ENCODE measurements at places on chromosomes 6 and 20. TPM values are rescaled to one million over a fixed set of nuclear protein-coding genes. Genes with fewer than 3 reads are reported as not detected.
A peak's percentile ranks its signal among the peaks of the same experiment; 100 is the strongest.

DNA sequence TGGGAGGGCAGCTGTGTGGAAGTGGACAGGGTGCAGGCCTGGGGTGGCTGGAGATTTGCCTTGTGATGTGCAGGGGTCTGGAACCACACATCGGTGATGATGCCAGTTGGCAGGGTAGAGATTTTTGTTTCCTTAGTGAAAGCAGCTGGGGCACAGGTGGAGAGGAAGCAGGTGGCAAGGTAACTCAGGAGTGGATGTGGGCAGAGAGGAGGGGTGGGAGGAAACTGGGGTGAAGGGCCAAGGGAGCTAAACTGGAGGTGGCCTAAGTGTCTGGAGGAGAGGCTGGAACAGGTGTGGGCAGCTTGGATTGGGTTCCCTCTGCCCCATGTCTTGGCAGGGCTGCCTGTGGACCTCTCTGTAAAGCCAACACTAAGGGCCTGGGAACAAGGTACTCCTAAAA lies 4.7 kb upstream of the SCUBE3 start:
- no peak for DNase-seq
- no peaks in the 10 kb centered on the region for H3K36me3 ChIP-seq
- H3K27ac ChIP-seq: no peak overlapping the region
- H3K27me3 ChIP-seq: peaks cover 56% of the 10 kb centered on the region

DNA sequence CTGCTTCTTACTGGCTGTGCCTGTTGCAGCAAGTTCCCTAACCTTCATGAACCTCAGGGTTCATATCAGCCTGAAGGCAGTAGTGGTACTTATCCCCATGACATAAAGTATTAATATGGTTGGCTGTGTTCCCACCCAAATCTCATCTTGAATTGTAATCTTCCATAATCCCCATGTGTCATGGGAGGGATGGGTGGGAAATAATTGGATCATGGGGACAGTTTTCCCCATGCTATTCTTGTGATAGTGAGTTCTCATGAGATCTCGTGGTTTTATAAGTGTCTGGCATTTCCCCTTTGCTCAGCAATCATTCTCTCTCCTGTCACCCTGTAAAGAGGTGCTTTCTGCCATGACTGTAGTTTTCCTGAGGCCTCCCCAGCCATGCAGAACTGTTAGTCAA lies 61.8 kb downstream of the FAM229B start:
- no peak overlapping the region for H3K4me3 ChIP-seq
- no peaks in the 10 kb centered on the region for H3K36me3 ChIP-seq
- H3K27me3 ChIP-seq: no peaks in the 10 kb centered on the region
- no peak for DNase-seq
- H3K4me1 ChIP-seq: no peaks in the 10 kb centered on the region

CDKN1A gene
- total RNA-seq: 246 TPM

GRCh38 chr6:6758915-6759654 lies 170.6 kb downstream of the LY86 start:
- no peaks in the 10 kb centered on the region for H3K36me3 ChIP-seq
- no peaks in the 10 kb centered on the region for H3K27me3 ChIP-seq
- peak; percentile 77 for DNase-seq
- no peak overlapping the region for H3K4me3 ChIP-seq
- H3K27ac ChIP-seq: peak overlapping the region; percentile 55

DNA sequence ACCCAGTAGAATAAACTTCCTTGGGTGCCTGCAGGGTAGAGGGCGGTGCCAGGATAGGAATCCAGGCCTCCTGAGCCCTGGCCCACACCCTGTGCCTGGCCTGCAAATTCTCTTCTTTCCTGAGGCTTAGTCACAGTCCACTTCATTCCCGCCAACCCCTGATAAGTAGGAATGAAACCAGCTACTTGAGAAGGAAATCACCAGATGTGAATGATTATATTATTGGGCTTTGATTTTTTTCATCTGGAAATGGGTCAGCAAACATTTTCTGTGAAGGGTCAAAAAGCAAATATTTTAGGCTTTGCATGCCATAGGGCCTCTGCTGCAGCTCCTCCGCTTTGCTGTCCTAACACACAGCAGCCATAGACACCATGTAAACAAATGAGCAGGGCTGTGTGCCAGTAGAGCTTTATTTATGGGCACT lies 50.2 kb downstream of the STK35 start:
- no peaks in the 10 kb centered on the region for H3K27me3 ChIP-seq
- H3K4me1 ChIP-seq: peaks cover 15% of the 10 kb centered on the region
- no peaks in the 10 kb centered on the region for H3K36me3 ChIP-seq
- DNase-seq: peak; percentile 29
- H3K27ac ChIP-seq: peak overlapping the region; percentile 16

SLC16A10 gene
- 42.2 TPM for total RNA-seq

UNC5CL gene
- total RNA-seq: 38.1 TPM

DNA sequence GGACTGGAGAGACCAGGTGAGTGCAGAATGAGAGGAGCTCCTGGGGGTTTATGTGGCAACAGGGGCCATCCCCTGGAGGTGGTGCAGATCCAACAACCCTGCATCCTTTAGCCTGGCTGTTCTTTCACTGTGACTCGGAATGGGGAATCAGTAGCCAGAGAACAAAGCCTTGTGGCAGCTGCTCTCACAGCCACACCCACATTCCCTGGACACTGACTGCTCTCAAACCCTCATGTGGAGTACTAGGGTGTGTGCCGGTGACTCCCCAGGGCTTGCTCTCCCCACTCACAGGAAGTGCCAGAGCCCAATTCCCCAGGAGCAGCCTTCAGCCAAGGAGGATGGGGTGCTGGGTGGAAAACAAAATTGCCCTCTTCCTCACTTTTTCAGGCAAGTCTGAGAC lies 30.2 kb upstream of the GGTLC1 start:
- H3K4me1 ChIP-seq: no peaks in the 10 kb centered on the region
- no peak overlapping the region for H3K4me3 ChIP-seq
- no peaks in the 10 kb centered on the region for H3K36me3 ChIP-seq
- no peak overlapping the region for H3K27ac ChIP-seq

- no peak for DNase-seq
- H3K27ac ChIP-seq: no peak overlapping the region
- no peak overlapping the region for H3K4me3 ChIP-seq
- H3K27me3 ChIP-seq: no peaks in the 10 kb centered on the region
Observed at GRCh38 chr20:17844549-17845298, 123.9 kb downstream of the SNX5 start.

GRCh38 chr20:48019940-48020339 lies 234.7 kb upstream of the SULF2 start:
- no peak overlapping the region for H3K27ac ChIP-seq
- H3K4me3 ChIP-seq: no peak overlapping the region
- DNase-seq: no peak
- no peaks in the 10 kb centered on the region for H3K36me3 ChIP-seq
- no peaks in the 10 kb centered on the region for H3K4me1 ChIP-seq

MSH5 gene
- 7.9 TPM for total RNA-seq

EPHA7 gene
- total RNA-seq: 19.2 TPM

SLC32A1 gene
- not detected for total RNA-seq

- H3K36me3 ChIP-seq: no peaks in the 10 kb centered on the region
- H3K27ac ChIP-seq: no peak overlapping the region
- no peaks in the 10 kb centered on the region for H3K4me1 ChIP-seq
- DNase-seq: no peak
- H3K4me3 ChIP-seq: no peak overlapping the region
- peaks cover 1% of the 10 kb centered on the region for H3K27me3 ChIP-seq
Observed at GRCh38 chr6:27507041-27507956, 34.4 kb upstream of the ZNF184 start.

RIPPLY2 gene
- not detected for total RNA-seq

DNA sequence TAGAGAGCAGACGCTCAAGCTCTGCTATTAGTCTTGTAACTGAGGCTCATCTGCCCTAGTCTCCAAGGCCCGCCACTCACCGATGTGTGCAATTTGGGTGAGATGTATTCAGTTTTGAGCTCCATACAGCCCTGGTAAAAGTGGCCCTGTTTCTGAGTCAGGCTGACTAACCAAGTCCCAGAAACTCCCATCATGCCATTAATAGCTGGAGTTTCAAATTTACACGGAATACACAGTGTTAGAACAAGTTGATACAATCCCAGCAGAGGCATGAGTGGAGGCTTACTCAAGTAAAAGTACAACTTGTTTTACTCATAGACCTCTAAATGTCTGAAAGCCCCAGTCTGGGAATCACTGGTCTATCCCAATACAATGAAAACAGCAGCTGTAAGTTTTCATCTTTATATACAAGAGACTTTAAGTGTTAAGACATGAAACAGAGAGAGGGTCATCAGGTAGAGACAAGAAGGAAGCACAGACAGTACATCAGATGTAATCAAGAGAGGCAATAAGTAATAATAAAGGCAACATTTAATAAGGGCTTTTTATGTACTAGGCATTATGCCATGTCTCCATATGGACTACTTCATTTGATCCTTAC lies 42.4 kb downstream of the RTN4IP1 start:
- H3K27ac ChIP-seq: no peak overlapping the region
- no peaks in the 10 kb centered on the region for H3K27me3 ChIP-seq
- no peaks in the 10 kb centered on the region for H3K4me1 ChIP-seq
- no peak for DNase-seq

DNA sequence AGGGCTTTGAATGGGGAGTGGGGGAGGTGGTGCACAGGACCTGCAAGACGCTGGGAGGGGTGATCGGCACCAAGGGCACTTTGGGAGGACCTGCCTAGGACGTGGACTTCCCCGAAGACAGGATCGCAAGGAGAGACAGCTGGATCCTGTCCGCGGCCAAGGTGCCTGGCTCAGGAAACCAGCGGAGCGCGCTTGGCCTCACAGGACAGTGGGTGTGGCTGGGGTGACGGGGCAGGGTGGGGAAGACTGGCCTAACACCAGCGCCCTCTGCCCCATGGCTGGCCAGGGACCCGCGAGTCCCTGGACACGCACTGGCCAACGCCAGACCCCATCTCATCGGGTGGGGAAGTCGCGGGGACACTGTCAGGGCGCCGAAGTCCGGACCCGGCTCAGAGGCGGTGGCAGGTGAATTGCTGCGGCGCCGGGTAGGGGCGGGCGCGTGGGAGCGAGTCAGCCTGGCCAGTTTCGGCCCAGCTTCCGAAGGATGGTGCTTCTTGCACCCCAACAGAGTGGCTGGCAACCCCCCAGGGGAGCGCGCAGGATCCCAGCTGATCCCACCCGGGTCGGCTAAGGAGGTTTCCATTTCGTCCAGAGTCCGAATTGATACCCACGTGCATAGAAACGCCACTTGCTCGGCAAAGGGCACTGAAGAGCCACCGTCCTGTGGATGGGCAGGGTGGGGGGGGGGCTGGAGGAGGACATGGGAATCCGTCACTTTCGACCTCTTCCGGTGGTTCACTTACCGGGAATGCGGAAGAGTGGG lies 785 bp upstream of the THBD start:
- no peaks in the 10 kb centered on the region for H3K36me3 ChIP-seq
- peak overlapping the region; percentile 64 for H3K4me3 ChIP-seq
- peaks cover 30% of the 10 kb centered on the region for H3K4me1 ChIP-seq
- peaks cover 14% of the 10 kb centered on the region for H3K27me3 ChIP-seq

DNA sequence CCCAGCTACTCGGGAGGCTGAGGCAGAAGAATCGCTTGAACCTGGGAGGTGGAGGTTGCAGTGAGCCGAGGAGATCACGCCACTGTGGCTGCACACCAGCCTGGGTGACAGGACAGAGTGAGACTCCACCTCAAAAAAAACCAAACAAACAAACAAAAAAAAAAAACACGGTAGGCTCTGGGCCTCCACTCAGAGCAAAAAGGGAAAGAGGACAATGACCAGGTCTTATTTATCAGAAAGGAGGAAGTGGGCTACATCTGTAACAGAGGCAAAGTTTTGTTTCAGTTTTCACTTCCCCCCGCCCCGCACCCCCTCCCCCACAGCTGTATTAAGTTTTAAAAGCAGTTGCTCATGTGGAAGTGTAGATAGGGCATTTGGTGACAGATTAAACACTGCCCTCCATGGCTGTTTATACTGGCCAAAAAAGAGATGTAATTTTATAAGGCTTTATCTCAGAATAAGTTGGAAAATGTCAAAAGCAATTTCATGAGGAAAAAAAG lies 114.6 kb downstream of the RCAN2 start:
- H3K27ac ChIP-seq: no peak overlapping the region
- no peaks in the 10 kb centered on the region for H3K36me3 ChIP-seq
- DNase-seq: no peak
- H3K27me3 ChIP-seq: no peaks in the 10 kb centered on the region
- H3K4me1 ChIP-seq: peaks cover 5% of the 10 kb centered on the region

OPN5 gene
- not detected for total RNA-seq

MLN gene
- 2.3 TPM for total RNA-seq

GRCh38 chr20:31606804-31607639 lies 1.9 kb downstream of the ID1 start:
- H3K36me3 ChIP-seq: no peaks in the 10 kb centered on the region
- no peaks in the 10 kb centered on the region for H3K27me3 ChIP-seq
- peaks cover 53% of the 10 kb centered on the region for H3K4me1 ChIP-seq
- H3K27ac ChIP-seq: peak overlapping the region; percentile 97
- peak overlapping the region; percentile 42 for H3K4me3 ChIP-seq

KIF25 gene
- total RNA-seq: not detected

DNA sequence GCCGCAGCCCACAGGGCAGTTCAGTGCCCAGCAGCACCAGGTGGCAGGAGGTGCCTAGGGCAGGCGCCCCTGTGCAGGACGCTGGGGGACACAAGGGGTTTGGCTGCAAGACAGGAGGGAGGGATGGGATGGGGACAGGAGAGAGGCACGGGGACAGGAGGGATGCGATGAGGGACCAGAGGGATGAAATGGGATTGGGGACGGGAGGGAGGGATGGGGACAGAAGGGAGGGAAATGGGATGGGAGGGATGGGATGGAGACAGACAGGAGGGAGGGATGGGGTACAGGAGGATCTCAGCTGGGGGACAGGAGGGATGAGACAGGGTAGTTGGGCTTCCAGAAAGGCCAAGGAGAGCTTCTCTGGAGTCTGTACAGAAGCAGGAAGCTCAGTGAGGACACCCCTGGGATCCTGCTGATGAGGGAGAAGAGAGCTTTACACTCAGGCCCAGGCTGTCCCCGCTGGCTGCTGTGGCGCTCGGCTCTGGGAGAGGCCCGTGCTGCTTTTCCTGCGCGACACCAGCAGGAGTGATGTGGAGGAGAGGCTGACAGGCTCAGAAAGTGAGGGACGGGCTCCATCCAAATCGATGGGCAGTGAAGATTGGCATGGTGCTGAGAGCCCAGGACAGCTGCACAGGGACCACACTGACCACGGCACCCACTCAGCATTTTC lies 400.8 kb downstream of the SMOC2 start:
- no peaks in the 10 kb centered on the region for H3K27me3 ChIP-seq
- no peak for DNase-seq
- H3K4me3 ChIP-seq: no peak overlapping the region
- no peaks in the 10 kb centered on the region for H3K36me3 ChIP-seq
- H3K27ac ChIP-seq: no peak overlapping the region
- peaks cover 8% of the 10 kb centered on the region for H3K4me1 ChIP-seq

- no peak overlapping the region for H3K27ac ChIP-seq
- H3K4me1 ChIP-seq: no peaks in the 10 kb centered on the region
- DNase-seq: no peak
- no peaks in the 10 kb centered on the region for H3K36me3 ChIP-seq
Observed at GRCh38 chr20:20259533-20259932, 108.4 kb upstream of the INSM1 start.

GRCh38 chr6:89941031-89941762 lies 46.9 kb downstream of the GJA10 start:
- H3K27ac ChIP-seq: no peak overlapping the region
- H3K27me3 ChIP-seq: peaks cover 5% of the 10 kb centered on the region
- no peak overlapping the region for H3K4me3 ChIP-seq
- peaks cover 12% of the 10 kb centered on the region for H3K4me1 ChIP-seq
- peak; percentile 14 for DNase-seq

Data from hepatocyte (in vitro differentiated cells).